T-helper 2 cell (primary cell): ENCODE measurements at places on chromosomes 6 and 20.

DNA sequence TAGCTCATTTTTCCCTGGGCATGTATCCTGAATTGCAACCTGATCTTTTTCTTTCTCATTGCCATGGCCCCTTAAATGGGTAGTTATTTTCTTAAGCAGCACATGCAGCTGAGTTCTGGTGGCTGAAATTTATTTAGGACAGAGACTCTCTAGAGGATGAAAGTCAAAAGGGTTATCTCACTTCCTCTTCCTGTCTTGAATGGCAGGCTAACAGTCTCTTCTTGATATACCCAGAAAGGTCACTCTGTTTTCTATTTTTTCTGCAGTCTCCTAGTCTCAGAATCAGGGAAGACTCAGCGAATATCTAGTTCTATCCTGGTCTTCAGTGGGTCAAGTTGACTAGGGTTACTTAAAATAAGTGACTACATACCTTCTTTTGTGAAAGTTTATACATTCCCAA lies 243.3 kb downstream of the EPHA7 start:
- no peak for DNase-seq

- no peak for DNase-seq
Measured at GRCh38 chr20:988272-988671, 13.8 kb downstream of the RSPO4 start.

DNA sequence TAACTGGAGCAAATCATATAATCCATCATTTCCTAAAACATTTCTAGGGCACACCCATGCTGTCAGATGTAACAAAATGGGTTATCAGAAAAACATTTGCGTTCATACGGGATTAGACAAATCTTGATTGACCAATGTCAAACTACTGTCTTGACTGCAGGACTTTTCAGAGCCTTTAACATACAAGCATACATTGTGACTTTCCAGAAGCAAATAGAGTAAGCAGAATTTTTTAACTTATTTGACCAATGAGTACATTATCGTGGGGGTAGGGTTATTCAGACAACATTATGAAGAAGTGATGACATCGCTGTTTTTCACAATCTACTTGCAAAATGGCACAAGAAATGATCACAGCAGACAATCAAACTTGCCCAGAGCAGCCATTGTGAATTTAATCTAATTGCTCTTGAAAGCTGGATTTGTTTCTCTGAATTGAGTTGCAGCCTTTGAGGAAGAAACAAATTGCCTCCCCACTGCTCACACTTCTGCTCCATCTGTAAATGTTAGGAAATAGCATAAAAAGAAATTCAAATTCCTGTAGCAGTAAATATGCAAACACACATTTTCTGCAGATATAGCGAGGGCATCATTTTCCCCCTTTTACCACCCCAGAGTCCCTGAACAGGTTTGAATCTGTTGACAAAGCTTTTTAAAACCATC lies 133.0 kb upstream of the DOK5 start:
- no peak for DNase-seq

DNA sequence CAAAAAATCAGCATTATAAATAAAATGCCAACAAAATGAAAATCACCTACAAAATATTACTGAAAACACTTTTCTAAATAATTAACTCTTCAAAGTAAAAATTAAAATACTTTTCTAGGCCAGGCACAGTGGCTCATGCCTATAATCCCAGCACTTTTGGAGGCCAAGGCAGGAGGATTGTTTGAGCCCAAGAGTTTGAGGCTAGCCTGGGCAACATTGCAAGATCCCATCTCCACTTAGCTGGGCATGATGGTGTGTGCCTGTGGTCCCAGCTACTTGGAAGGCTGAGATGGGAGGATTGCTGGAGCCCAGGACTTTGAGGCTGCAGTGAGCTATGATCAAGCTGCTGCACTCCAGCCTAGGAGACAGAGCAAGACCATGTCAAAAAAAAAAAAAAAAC lies 6.4 kb downstream of the SERPINB9 start:
- DNase-seq = no peak

DNA sequence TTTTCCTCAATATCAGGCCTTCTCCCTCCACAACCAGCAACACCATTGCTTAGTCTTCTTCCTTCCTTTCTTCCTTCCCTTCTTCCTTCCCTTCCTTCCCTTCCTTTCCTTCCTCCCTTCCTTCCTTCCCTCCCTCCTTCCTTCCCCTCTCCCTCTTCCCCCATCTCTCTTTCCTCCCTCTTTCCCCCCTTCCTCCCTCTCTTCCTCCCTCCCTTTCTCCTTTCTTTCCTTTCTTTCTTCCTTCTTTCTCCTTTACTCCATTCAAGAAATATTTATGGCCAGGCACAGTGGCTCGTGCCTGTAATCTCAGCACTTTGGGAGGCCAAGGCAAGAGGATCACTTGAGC lies 66.4 kb upstream of the SIRPA start:
- DNase-seq = no peak

GRCh38 chr6:157240059-157240959 lies 83.0 kb downstream of the TMEM242 start:
- DNase-seq = no peak

DNA sequence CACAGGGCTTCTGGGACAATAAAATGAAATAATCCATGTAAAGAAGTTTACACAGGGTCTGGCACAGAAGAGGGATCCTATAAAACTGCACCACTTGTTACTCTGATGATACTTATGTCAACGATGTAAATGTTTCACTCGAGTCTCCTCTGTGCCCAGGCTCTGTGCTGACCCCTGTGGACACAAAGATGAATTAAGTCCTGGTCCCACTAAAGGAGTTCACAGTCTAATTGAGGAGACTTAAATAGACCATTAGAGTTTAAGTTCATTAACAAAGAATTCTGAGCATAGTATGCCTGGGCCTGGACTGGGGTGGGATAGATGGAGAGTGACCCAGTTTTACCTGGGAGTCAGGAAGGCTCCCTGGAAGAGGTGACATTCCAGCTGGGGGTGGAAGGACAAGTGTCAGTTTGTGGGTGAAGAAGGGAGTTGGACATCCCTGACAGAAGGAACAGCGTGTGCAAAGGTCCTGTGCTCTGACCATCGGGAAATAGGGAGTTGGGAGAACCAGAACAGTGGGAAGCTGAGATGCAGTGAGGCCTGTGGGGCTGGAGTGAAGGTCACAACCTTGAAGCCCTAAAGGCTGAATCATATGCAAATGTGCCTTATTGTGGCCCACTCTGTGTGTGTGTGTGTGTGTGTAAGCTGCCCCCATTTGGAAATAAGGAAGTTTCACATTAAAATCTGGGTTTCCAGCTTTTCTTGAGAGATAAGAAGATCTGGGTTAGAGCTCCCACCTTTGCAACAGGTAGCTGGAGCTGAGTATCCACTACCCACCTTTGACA lies 1.1 kb downstream of the OCSTAMP start:
- DNase-seq = no peak

DNA sequence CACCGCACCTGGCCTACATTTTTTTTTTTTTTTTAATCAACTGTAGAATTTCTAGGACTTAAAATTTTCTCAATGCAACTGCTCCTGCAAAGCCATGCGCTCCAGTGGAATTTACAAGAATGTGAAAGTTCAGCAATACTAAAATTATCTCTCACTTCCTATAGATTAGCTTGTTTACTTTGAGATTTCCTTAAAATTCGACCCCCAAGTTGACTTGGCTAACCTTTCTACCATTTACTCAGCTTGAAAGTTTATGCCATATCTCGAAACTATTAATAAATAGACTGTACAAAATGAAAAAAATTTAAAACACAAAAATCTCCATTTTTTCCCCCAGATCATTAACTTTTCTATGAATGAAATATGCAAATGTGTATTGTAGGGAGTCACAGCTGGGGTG lies 64.3 kb downstream of the ZBTB2 start:
- no peak for DNase-seq

- no peak for DNase-seq
Measured at GRCh38 chr6:33839399-33840047, 35.7 kb upstream of the MLN start.

DNA sequence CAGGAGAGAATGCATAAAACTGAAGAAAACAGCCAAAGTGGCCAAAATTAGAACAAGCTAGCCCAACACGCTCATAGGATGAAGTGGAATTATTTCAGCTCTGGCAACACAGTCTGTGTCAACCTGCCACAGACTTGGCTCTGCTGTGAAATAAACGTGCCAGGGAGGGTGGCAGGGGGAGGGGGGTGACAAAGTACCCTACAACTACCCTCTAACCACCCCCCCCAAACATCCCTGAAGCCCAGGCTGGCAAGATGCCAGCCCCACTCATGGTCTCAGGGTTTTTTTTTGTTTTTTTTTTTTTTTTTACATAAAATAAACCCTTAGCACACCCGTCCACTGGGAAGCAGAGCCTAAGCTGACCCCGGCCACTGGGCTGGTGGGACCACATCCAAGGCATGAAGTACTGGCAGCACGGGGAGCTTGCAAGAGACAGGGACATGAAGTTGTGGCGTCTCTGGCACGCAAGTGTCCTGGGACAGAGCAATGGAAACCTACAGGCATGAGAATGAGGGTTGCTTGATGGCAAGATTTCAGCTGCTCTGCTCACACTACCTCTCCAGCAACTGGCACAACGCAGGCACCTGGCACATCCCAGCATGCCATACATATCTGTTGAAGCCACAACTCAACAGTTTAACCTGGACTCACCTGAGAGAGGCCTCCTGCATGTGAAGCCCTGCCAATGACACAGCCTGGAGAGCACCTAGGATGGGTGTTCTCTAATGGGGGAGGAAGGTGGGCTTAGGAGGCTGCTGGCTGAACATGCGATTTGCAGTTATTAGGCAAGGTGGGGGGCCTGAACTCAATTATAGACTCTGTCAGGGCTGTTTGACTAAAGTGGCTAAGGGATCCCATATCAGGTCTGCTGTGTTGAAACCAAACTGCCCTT lies 76.4 kb downstream of the TRAM2 start:
- DNase-seq = no peak

DNA sequence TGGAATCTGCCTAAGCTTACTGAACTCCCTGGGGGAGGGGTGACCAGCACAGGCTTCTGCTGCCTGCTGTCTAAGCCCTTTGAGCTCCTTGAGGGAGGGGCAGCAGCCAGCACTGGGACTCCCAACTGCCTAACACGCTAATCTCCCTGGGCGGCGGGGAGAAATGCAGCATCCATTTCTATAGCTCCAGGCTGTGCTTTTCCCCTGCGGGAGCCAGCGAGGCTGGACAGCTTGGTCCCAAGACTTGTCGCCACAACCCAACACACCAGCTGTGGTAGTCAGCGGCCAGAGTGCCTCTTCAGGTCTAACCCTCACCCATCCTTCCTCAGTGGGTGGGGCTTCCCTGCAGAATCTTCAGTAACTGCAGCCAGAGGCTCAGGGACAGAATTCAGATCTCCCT lies 64.6 kb downstream of the VGLL2 start:
- no peak for DNase-seq

DNA sequence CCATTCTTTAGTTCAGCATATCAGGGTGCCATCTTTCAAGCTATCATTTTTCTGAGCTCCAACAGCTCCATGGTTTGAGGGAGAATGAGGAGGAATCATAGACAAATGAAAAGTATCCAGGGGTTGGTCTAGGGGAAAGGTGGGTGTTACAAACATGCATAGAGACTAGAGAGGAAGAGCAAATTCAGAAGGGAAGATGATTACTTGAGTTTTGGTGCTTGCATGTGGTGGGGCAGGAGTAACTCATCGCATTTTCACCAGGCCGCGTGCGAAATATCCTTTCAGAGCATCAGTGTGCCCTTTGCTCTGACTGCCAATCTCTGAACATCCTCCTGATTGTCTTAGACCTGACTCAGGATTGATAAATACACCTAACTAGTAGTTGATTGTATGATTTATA lies 7.7 kb upstream of the BICRAL start:
- DNase-seq = peak; percentile 72

DNA sequence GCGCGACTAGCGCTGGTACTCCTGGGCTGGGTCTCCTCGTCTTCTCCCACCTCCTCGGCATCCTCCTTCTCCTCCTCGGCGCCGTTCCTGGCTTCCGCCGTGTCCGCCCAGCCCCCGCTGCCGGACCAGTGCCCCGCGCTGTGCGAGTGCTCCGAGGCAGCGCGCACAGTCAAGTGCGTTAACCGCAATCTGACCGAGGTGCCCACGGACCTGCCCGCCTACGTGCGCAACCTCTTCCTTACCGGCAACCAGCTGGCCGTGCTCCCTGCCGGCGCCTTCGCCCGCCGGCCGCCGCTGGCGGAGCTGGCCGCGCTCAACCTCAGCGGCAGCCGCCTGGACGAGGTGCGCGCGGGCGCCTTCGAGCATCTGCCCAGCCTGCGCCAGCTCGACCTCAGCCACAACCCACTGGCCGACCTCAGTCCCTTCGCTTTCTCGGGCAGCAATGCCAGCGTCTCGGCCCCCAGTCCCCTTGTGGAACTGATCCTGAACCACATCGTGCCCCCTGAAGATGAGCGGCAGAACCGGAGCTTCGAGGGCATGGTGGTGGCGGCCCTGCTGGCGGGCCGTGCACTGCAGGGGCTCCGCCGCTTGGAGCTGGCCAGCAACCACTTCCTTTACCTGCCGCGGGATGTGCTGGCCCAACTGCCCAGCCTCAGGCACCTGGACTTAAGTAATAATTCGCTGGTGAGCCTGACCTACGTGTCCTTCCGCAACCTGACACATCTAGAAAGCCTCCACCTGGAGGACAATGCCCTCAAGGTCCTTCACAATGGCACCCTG lies 1.6 kb downstream of the TPBG start:
- DNase-seq = peak; percentile 9

DNA sequence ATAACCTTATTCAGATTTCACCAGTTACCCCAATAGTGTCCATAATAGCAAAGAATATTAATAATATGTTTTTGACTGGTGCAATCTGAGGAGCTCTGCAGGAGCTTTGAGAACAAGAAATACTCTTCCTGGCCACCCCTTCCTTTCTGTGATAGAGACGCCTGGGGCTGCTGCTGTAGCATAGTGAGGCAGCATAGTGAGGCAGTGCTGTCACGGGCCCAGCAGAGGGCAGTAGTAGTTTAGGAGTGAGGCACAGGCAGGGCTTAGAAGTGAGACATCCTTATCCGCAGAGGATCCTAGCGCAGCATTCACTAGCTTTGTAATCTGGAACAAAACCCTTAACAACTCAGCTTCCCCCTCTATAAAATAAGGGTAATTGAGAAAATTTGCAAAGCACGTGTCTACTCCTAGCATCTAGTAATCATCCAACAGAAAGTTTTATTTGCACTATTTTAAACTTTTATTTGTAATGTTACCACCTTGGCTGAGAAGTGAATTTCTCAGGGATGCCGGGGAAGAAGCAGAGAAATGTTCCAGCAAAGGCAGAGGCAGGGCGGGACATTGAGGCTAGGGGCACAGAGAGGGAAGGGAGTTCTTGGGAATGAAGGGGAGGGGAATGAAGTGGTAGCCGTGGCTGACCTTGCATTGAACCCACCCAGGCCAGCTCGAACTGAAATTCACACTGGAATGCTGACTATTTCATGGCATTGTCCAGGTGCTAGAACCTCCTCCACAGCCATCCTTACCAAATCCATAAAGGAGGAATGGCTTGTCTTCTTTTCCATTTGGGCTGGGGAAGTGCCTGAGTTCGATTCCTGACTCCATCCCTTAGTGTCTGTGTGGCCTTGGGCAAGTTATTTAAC lies 78.8 kb downstream of the CDS2 start:
- peak; percentile 36 for DNase-seq

GRCh38 chr6:105833959-105834947 lies 251.9 kb upstream of the PRDM1 start:
- no peak for DNase-seq

- DNase-seq = no peak
Measured at GRCh38 chr6:147449405-147450161, 58.9 kb upstream of the SAMD5 start.
